ENCODE measurements at places on chromosomes 1 and 21.

DNA sequence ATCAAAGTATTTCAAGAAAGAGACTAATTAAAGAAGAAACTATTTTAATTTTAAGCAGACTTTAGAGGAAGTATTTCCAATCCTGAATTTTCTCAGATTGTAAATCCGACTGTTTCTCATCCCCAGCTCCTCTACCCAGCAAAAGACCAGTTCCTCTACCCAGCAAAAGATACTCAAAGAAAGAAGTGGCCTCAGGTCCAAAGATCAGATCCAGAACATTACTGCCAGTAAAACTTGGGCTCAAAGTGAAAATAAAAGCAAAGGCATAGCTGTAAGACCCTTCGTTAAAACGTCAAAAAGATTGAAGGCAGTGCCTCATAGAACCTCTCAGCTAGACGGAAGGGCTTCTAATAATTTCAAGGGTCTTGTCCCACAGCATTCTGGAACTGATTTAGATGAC is 50.0 kb downstream of the LRRC8B start:
- DNase-seq, result no peak

- no peak for DNase-seq
Measured at GRCh38 chr1:64867266-64867665, 99.1 kb downstream of the JAK1 start.

DNA sequence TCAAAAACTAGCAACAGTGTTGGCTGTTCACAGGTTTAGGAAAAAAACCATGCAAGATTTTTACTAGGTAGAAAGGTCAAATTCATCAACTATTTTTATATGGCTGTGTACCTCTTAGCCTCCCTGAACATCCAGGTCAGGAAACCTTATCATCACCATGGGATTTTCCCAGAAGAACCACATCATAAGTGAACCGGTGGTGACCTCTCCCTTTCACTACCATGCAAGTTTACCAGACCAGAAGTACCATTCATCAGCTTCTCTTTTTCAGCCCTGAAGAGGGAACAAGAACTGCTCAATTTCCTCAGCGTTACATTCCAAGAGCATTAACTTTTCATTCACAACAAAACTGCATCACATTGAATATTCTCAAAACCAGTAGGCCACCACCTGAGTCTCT is 5.9 kb downstream of the SSBP3 start:
- DNase-seq, result no peak

DNA sequence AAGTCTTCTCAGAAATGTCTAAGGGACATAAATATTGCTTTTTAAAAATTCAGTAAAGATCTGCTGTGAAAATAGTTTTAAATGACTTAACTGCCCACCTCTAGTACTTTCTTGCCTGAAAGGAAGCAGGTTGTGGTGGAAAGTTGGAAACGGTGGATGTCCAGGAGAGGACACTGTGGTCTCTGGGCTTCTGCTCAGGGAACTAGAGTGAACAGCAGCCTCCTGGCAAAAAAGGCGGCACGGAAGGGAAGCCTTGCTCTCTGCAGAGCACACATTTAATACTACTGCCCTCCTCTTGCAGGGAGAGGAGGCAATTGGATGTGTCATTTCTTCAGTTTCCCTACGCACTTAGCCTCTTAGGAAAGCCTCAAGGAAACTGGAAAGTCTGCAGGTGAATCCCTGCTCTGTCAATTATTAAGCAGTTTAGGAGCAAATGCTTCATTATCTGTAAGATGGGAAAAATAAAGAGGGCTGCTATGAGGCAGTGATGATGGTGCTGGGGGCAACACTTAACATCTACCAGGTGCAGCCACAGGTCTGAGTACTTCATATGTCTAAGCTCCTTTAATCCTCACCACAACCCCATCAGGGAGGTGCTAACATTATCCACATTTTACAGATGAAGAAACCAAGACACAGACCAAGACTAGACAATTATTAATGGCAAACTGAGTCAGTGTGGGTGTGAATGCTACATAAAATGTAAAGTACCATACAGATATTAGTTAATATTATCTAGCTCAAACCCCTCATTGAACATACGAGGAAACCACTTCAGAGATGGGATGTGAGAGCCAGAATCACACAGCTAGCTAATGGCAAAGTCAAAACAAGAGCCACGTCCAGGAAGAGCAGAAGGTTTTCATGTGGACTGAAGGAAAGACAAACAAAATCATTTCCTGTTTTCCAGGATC is 108.9 kb upstream of the ADAR start:
- DNase-seq, result no peak

- no peak for DNase-seq
Measured at GRCh38 chr1:77655431-77655974, 27.0 kb downstream of the ZZZ3 start.

DNA sequence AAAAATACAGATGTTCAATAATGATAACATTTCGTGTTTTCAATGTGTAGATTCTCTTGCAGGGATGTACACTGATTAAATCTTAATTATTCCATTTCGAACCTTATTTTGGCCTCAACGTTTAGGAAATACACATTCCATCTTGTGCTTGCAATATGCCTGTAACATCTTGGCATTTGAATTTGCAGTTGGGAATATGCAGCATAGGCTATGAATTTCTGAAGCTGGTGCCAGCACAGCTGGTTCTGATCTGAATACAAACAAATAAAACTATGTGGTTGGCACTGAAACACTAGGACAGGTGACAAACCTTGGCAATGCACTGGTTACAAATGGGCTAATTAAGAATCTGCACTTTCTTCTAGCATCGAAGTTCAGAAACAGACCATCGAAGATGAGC is 108.4 kb downstream of the ERG start:
- no peak for DNase-seq

- peak; percentile 18 for DNase-seq
Measured at GRCh38 chr1:155093911-155094621, 15.4 kb downstream of the EFNA3 start.

GRCh38 chr1:173639102-173639501 is 4.0 kb downstream of the TEX50 start:
- no peak for DNase-seq

- no peak for DNase-seq
Measured at GRCh38 chr21:31460980-31461379, 116.9 kb upstream of the TIAM1 start.

DNA sequence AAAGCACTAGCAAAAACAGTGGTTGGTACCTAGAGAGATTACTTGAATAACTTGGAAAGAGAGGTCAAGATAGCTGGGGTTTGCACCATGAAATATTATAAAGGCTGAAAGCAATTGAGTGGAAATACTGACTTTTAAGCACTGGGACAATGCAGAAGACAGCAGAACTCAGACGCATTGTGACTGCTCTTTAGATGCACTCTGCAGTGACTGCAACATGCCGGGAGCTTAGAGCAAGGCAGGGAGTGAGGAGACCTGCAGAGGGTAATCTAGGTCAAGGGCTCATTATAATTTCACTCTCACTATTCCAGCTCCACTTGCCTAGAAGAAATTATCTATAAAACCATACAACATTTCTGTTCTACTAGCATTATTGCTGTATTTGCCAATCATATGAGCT is 36.6 kb downstream of the OLFM3 start:
- no peak for DNase-seq

DNA sequence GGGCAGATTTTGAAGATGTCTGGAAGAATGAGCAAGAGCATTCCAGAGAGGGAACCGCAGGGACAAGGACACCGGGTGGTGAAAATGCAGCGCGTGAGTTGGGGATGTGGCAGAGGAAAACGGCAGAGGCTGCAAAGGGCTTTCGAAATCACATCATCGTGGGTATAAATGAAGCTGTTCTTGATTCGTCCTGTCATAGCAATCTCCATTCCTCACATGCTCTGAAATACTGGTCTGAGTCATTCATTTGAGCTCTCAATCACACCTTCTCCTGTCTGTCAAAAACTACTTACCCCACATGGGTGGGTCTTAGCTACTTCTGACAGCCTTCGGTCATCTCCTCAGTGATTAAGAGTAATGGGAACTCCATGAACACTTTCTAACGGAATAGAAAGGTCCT is 81.5 kb downstream of the ERG start:
- DNase-seq, result no peak

- no peak for DNase-seq
Measured at GRCh38 chr1:59468828-59469428, 172.0 kb downstream of the FGGY start.

- DNase-seq, result no peak
Measured at GRCh38 chr1:117267232-117267774, 56.6 kb upstream of the VTCN1 start.

- DNase-seq, result no peak
Measured at GRCh38 chr1:19892628-19893168, 10.5 kb downstream of the OTUD3 start.

DNA sequence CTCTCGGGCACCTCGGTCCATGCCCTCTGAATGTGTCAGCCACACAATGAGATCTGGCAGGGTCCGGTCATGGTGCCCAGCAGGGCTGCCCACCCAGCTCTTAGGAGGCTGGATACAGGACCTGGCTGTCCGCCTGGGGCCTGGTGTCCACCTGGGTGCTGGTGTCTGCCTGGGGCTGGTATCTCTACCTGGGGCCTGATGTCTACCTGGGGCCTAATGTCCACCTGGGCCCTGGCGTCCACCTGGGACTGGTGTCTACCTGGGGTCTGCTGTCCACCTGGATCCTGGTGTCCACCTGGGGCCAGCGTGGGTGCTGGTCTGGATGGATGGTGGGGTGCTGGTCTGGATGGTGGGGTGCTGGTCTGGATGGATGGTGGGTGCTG is 45.1 kb upstream of the ACTRT2 start:
- no peak for DNase-seq

DNA sequence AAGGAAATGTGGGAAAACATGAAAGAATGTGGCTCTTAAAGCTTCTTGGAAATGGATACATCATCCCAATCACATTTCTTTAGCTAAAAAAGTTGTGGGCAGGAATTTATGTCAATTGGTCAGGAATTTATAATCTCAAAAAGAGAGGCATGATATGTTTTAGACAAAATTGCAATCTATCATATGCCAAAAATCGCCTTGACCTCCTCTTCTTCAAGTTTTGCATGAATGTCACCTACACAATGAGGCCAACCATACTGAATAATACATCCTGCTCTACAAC is 42.4 kb downstream of the ATP6V1G3 start:
- DNase-seq, result no peak

- no peak for DNase-seq
Measured at GRCh38 chr1:168653567-168653966, 75.4 kb downstream of the DPT start.

DNA sequence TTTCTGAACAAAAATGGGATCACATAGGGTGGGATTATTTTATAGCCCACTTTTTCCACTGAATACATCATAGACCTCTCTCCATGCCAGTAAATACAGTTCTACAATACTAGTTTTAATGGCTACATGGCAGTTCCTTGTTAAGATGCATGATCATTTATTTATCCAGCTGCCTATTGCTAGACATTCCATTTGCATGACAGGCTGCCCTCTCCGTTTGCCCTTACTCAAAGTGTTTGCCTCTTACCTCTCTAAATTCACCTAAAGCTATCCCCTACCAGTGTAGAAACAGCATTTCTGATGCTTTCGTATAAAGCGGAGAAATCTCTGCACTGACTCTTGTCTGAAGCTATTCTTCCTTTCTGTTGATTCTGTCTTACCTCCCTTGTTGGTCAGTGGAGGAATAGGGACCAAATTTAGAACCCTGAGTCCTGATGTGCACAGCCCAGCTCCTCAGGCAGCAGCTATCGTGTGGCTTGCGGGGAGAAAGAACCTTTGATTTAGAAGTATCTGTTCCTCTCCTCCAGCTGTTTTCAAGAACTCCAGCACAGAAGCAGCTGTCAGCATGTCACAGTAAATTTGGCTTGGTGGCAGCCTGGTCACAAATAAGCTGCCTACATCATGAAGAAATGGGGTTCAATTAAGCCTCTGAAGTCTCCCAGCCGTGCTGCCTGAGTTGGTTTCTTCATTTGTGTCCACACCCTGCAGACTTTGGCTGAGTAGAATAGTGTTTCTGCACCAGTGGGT is 337.3 kb downstream of the PRDM2 start:
- no peak for DNase-seq

DNA sequence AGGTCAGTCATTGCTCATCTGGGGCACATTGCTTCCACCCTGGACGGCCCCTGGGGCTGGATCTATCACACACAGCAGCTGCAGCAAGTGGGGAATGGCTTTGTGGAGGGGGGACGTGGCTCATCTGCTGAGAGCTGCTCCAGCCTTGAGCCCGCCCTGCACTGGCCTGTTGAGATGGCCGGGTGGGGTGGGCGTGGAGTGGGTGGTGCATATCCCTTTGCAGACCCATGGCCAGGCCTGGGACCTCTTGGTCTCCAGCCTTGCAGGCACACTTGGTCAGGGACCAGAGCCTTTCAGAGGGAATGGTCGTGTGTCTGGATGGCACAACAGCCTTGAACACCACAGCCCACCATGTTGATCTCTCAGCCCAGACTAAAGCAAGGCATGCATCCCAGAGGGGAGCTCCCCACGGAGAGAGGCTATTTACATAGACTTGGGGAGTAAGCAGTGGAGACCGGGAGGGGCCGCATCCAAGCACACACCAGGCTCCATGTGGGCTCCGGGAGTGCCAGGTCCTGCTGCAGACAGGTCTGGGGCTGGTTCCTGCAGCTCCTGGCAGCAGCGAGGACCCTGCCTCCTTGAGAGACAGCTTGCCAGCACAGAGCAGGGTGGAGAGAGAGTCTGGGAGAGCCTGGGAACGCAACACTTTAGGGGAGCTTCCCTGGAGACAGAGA is 52.8 kb upstream of the SELENON start:
- DNase-seq, result no peak

DNA sequence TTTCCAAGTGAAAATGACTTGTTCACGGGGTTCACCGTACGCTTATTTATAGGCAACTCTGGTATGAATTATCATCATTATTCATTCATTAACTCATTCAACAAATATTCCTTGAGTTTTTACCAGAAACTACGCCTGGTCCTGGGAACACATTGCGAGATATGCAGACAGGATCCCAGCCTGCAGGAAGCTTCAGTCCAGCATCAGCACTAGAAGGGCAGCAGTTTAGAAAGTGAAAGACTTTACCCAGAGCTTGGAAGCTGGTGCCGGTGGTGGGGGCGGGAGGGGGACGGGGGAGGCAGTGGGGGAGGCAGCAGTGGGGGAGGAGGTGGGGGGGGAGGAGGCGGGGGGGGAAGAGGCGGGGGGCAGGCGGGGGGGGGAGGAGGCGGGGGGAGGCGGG is 55.9 kb downstream of the SETD4 start:
- no peak for DNase-seq

DNA sequence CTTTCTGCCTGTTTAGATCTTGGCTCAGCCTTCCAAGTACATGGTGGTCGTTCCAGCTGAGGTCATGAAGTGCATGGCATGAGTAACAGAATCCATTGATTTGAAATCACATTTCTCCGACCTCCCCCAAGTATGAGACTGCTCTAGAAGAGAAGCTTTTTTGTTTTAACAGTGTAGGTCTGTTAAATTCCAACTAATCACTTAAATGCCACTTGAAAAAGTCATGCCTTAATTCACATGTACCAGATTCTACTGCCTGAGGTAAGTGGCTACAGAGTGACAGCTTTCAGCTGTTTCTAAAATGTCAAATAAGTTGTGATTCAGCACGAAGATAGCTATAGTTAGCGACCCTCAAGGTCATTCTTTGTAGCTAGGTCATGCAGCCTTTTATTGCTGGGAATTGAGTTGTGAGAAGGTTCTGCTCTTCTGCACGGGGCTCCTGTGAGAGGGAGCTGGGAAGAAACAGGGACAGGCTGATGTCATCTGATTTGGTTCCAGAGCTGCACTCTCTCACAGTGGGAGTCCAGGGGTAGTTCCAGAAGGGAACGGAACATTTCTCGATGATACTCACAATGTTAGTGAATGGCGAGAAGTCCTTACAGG is 112.7 kb downstream of the VPS13D start:
- DNase-seq, result no peak

Measured in KG1 (cell line).